Panc1 (cell line): ENCODE measurements at places on chromosomes 13 and 19.
A peak's percentile ranks its signal among the peaks of the same experiment; 100 is the strongest.

GRCh38 chr13:98751367-98751782 lies 1.1 kb downstream of the SLC15A1 start:
- no peaks in the 10 kb centered on the region for H3K4me1 ChIP-seq
- peaks cover 4% of the 10 kb centered on the region; the same call in 1 of the 2 replicates for H3K27me3 ChIP-seq
- H3K4me3 ChIP-seq: no peak overlapping the region; the same call in 1 of the 2 replicates
- H3K27ac ChIP-seq: no peak overlapping the region
- H3K36me3 ChIP-seq: no peaks in the 10 kb centered on the region
- no peak for DNase-seq

DNA sequence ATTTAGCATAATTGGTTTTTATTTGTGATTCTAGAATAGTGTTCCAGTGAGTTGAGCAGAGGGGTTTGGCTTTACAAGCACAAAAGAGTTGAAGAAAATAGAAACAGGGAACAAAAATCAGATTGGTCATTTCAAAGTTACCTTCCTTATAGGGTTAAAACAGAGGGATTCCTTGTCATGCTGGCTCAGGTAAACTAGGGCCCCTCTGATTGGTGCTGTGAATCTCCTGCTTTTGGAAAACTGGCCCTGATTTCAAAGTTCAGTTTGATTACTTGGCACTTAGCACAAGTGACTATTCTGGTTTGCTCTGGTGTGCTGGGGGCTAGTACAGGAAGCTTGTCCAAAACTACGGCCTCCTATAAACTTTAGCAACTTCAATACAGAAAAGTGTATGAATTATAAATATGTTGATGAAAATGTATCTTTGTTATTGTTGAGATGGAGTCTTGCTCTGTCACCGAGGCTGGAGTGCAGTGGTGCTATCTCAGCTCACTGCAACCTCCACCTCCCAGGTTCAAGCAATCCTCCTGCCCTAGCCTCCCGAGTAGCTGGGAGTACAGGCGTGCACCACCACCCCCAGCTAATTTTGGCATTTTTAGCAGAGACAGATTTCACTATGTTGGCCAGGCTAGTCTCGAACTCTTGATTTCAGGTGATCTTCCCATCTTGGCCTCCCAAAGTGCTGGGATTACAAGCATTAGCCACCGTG lies 1.9 kb upstream of the MRPS31 start:
- peaks cover 3% of the 10 kb centered on the region; the same call in 1 of the 2 replicates for H3K4me1 ChIP-seq
- peaks cover 4% of the 10 kb centered on the region; the same call in 1 of the 2 replicates for H3K36me3 ChIP-seq
- no peak overlapping the region for H3K27ac ChIP-seq
- no peaks in the 10 kb centered on the region for H3K27me3 ChIP-seq
- no peak overlapping the region for H3K4me3 ChIP-seq

GRCh38 chr13:24675806-24676570 lies 4.2 kb upstream of the ATP12A start:
- H3K27ac ChIP-seq: no peak overlapping the region
- no peaks in the 10 kb centered on the region for H3K36me3 ChIP-seq
- no peak for DNase-seq
- no peak overlapping the region for H3K4me3 ChIP-seq
- H3K4me1 ChIP-seq: peaks cover 2% of the 10 kb centered on the region; the same call in 1 of the 2 replicates

DNA sequence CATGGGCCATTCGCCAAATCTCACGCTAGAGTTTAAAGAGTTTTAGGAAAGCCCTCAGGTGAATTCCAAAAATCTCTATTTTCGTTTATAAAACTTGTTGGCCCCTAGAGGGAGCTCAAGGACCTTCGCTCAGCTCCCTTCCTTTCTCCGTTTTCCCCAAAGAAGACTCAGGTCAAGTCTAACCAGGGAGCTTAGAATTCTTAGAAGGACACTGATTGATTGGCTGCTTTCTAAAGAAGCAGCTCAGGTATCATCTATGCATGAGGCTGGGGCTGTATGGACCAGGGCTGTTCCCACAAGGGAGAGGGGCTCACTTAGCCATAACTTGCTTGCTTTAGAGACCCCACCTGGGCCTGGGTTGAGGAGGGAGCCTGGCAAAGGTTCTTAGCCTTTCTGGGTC lies 20.5 kb downstream of the DZIP1 start:
- no peak overlapping the region for H3K4me3 ChIP-seq
- peak; percentile 10 for DNase-seq
- no peaks in the 10 kb centered on the region for H3K4me1 ChIP-seq
- no peaks in the 10 kb centered on the region for H3K27me3 ChIP-seq
- no peak overlapping the region for H3K27ac ChIP-seq

DNA sequence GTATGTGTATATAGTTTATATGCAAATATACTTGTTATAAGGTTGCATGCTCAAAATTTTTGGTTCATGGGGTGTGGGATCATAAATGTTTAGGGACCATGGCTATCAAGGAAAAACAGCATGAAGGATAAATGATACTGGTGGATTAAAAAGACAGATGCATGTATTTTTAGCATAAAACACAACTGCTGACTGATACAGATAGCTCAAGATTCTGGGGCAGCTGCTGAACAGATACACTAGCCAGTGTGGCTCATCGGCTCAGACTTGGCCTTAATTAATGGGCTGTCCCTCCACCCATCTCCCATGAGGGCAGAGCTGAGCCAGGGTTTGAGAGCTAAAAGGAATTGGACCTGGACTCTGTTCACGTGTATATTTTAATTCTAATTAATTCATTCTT lies 11.4 kb downstream of the ALOX5AP start:
- H3K27me3 ChIP-seq: no peaks in the 10 kb centered on the region
- H3K27ac ChIP-seq: peak overlapping the region; percentile 91
- DNase-seq: no peak

- H3K27me3 ChIP-seq: no peaks in the 10 kb centered on the region
- no peak for DNase-seq
- no peak overlapping the region for H3K4me3 ChIP-seq
- H3K4me1 ChIP-seq: no peaks in the 10 kb centered on the region; the same call in 1 of the 2 replicates
- H3K36me3 ChIP-seq: peaks cover 14% of the 10 kb centered on the region
- H3K27ac ChIP-seq: no peak overlapping the region
Measured at GRCh38 chr13:32530841-32531253, 7.7 kb downstream of the N4BP2L2 start.

DNA sequence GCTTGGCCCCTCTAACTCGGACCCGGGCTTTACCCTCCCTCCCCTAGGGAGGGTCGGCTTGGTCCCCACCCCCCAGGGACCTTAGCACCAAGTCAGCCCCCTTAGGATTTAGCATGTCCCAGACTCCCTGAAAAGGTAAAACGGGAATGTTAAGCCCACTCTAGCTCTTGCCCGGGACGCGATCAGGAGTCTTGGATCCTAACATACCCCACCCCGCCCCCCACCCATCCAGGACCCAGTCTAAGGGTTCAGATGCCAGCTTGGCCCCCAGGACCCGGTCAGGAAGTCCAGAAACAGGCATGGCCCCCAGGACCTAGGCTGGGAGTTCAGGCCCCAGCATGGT lies 437 bp downstream of the EPOR start:
- peak overlapping the region; percentile 62 for H3K4me3 ChIP-seq
- peaks cover 12% of the 10 kb centered on the region for H3K4me1 ChIP-seq
- H3K27me3 ChIP-seq: no peaks in the 10 kb centered on the region
- no peak for DNase-seq

- H3K27ac ChIP-seq: no peak overlapping the region
- no peak for DNase-seq
- H3K4me1 ChIP-seq: peaks cover 19% of the 10 kb centered on the region
- H3K4me3 ChIP-seq: no peak overlapping the region
- no peaks in the 10 kb centered on the region for H3K36me3 ChIP-seq
Measured at GRCh38 chr13:27266917-27267316, 3.7 kb upstream of the RASL11A start.

DNA sequence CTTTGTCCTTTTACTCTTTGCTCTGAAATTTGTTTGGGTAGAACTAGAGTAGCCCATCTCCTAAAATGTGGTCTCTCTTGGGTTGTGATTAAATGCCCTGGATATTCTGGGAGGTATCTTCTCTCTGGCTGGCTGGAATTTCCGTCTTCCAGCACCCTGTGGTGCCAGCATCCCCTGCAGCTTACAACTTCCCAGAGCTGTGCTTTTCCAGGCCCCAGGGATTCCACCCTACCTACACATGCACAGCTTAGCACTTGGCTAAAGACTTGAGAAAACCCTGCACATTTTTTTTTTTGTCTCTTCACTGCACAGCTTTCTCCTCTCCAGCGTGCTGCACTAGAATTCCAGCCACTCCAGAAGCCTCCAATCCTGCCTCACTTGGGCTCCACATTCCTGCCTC lies 334.7 kb downstream of the IRS2 start:
- DNase-seq: no peak
- no peak overlapping the region for H3K27ac ChIP-seq
- H3K27me3 ChIP-seq: no peaks in the 10 kb centered on the region
- H3K36me3 ChIP-seq: no peaks in the 10 kb centered on the region
- no peak overlapping the region for H3K4me3 ChIP-seq

DNA sequence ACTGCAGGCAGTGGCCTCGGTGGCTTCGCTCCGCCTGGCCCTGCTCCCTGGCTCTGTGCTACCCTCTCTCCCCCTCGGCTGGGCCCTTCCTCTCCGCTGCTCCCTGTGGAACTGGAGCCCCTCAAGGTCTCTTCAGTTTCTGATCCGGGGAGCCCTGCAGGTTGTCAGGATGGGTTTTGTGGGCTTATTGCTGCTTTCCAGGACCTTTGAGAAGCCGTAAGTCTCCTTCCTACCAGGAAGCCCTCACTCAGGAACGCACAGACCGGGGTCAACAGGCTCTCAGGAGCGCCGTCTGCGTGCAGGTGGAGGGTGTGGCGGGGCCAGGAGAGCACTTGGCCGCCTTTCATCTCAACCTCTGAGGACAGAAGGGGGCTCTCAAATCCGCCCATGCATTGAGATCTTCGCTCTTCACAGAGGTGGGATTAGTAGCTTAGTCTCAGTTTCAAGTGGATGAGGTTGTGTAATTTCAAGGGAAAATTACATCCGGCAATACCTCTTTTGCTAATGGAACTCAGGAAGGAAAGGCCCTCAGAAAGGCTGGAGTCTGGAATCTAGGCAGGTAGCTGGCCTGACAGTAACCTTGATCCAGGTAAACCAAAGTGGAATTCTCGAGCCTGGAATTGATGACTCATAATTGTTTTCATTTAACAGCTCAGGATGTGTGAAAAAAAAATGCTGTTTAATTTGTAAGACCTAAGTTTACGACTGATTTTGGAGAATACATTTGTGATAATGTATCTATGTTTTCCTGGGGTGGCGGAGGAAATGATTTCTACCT lies 102.0 kb downstream of the ATP11A start:
- H3K4me3 ChIP-seq: no peak overlapping the region
- H3K36me3 ChIP-seq: no peaks in the 10 kb centered on the region; the same call in 1 of the 2 replicates
- no peaks in the 10 kb centered on the region for H3K27me3 ChIP-seq
- no peak for DNase-seq
- H3K4me1 ChIP-seq: no peaks in the 10 kb centered on the region

DNA sequence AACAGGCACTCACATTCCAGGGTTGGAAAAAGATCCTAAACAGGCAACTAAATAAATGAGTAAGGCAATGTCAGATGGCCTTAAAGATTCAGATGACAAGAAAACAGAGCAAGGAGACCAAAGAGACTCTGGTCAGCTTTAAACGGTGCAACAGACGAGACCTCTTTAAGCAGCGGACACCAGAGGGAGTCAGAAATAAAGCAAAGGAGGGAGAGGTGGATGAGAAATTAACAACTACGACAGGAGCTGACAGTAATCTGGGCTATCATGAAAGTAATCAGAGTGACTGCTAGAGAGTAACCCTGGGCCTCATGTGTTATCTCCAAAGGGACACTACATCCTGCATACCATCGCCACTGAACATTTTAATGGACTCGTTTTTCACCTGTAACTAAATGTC lies 1.1 kb downstream of the ZNF550 start:
- H3K4me1 ChIP-seq: peaks cover 7% of the 10 kb centered on the region
- DNase-seq: no peak
- no peaks in the 10 kb centered on the region for H3K36me3 ChIP-seq
- peak overlapping the region; percentile 89 for H3K4me3 ChIP-seq
- peak overlapping the region; percentile 79 for H3K27ac ChIP-seq

GRCh38 chr19:30069535-30070197 lies 127.6 kb downstream of the URI1 start:
- H3K27me3 ChIP-seq: no peaks in the 10 kb centered on the region
- no peaks in the 10 kb centered on the region for H3K36me3 ChIP-seq
- DNase-seq: no peak
- no peaks in the 10 kb centered on the region for H3K4me1 ChIP-seq

DNA sequence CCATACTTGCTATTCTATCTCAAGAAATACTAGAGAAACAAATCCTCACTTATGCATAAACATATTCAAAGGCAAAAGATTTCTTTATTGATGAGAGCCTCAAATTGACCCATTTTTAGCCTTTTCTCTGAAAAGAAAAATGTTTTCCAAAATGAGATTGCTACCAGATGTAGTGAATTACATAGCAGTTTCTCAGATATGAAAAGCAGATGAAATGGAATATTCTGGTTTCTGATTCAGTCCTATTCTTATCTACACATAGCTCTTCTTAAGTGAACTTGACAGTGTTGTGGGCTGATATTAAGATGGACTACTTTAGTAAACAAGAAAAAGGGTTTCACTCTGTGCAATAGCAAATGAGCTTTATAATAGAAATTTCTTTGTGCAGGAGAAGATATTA lies 183.5 kb downstream of the DNAJC15 start:
- no peaks in the 10 kb centered on the region for H3K4me1 ChIP-seq
- DNase-seq: no peak
- no peak overlapping the region for H3K27ac ChIP-seq
- H3K27me3 ChIP-seq: no peaks in the 10 kb centered on the region

DNA sequence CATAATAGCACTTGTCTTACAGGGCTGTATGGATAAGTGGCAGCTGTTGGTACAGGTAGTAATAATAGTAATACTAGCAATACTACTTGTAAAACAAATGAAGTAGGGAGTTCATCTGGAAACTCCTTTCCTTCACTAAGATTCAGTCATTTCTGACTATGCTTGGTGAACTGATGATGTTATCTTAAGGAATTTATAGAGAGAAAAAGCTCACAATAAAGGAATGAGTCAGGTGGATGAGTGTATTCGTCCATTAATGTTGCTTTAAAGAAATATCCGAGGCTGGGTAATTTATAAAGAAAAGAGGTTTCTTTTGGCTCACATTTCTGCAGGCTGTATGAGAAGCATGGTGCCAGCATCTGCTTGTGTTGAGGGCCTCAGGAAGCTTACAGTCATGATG lies 477.3 kb downstream of the KLF12 start:
- no peaks in the 10 kb centered on the region for H3K27me3 ChIP-seq
- no peaks in the 10 kb centered on the region for H3K36me3 ChIP-seq
- H3K27ac ChIP-seq: no peak overlapping the region
- no peak for DNase-seq
- H3K4me3 ChIP-seq: no peak overlapping the region
- no peaks in the 10 kb centered on the region for H3K4me1 ChIP-seq

- no peak for DNase-seq
- H3K27ac ChIP-seq: no peak overlapping the region
- no peaks in the 10 kb centered on the region for H3K27me3 ChIP-seq
Measured at GRCh38 chr13:113860051-113860664, 3.7 kb downstream of the GAS6 start.

DNA sequence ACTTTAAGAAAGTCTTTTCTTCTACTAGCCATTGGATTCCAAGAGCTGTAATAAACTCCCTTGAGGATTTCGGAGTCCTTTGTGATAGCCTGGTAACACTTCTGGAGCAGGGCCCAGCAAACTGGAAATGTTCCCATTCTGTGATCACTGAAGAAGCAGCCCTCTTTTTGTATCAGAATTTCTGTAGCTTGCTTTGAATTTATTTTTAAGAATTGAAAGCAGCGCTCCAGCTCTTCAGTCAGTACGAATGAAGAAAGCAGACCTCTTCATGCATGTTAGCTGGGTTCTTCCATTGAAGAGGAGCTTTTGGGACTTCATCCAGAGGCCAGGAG lies 141.5 kb downstream of the AKAP11 start:
- no peak for DNase-seq
- no peaks in the 10 kb centered on the region; the same call in 1 of the 2 replicates for H3K27me3 ChIP-seq
- H3K36me3 ChIP-seq: no peaks in the 10 kb centered on the region
- H3K4me1 ChIP-seq: no peaks in the 10 kb centered on the region
